ENCODE measurements at places on chromosomes 12 and 14.

- DNase-seq = no peak
- H3K36me3 ChIP-seq = no peaks in the 10 kb centered on the region
- H3K4me1 ChIP-seq = no peaks in the 10 kb centered on the region
- H3K27me3 ChIP-seq = no peaks in the 10 kb centered on the region
- no peak overlapping the region for H3K4me3 ChIP-seq
These were observed 9.2 kb downstream of the AGAP2 start for GRCh38 chr12:57729321-57729844.

- DNase-seq = no peak
- H3K27me3 ChIP-seq = no peaks in the 10 kb centered on the region
- no peaks in the 10 kb centered on the region for H3K36me3 ChIP-seq
- no peak overlapping the region for H3K27ac ChIP-seq
These were observed 26.5 kb downstream of the BCL7A start for GRCh38 chr12:122048151-122048550.

GRCh38 chr12:95763809-95764253 lies 26.7 kb downstream of the NTN4 start:
- H3K27me3 ChIP-seq = no peaks in the 10 kb centered on the region
- no peak for DNase-seq
- no peaks in the 10 kb centered on the region for H3K4me1 ChIP-seq
- H3K4me3 ChIP-seq = no peak overlapping the region

GRCh38 chr14:54487771-54488170 lies 1.0 kb downstream of the GMFB start:
- H3K4me1 ChIP-seq = peaks cover 37% of the 10 kb centered on the region
- H3K36me3 ChIP-seq = peaks cover 5% of the 10 kb centered on the region
- H3K4me3 ChIP-seq = no peak overlapping the region
- no peaks in the 10 kb centered on the region for H3K27me3 ChIP-seq

DNA sequence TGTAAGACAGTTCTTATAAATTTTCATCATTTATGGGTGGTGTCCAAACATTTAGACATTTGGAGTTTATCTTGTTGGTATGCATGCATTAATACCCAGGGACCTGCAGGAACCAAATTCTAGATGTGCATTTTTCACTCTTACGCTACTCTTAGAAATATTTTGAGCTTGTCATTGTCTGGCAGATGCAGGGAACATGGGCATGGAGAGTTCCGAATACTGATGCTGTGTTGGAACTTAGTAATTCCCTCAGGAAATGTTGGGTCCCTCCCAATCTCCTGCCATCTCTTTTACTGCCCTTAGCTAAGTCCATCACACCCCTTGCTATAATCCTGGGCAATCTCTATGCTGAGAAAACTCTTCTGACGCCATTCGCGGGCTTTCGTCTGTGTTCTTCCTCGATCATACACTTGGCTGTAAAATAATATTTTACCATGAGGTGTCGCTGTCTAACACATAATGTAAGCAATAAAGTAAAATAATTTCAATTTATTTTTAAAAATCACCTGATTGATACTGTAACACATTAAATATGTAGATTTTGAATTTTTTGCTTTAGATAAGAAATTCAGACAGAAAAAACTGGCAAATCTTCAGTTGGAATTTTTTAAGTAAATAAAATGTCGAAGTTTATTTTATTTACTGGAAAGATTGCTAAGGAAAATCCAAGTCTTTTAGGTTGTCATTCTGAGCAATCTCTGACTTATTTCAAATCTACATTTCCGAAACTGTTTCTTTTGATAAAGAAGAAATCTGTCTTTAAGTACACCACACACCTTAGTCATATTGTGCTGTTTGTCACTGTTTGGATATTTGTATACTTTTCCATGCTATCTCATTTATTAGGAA lies 304.1 kb upstream of the SSTR1 start:
- H3K27me3 ChIP-seq = no peaks in the 10 kb centered on the region
- no peaks in the 10 kb centered on the region for H3K4me1 ChIP-seq
- no peak for DNase-seq

- H3K4me3 ChIP-seq = no peak overlapping the region
- H3K36me3 ChIP-seq = no peaks in the 10 kb centered on the region
These were observed 28.3 kb downstream of the NTN4 start for GRCh38 chr12:95762123-95762785.

GRCh38 chr14:89988787-89989186 lies 33.1 kb downstream of the TDP1 start:
- no peaks in the 10 kb centered on the region for H3K4me1 ChIP-seq
- H3K27ac ChIP-seq = no peak overlapping the region
- no peak overlapping the region for H3K4me3 ChIP-seq

DNA sequence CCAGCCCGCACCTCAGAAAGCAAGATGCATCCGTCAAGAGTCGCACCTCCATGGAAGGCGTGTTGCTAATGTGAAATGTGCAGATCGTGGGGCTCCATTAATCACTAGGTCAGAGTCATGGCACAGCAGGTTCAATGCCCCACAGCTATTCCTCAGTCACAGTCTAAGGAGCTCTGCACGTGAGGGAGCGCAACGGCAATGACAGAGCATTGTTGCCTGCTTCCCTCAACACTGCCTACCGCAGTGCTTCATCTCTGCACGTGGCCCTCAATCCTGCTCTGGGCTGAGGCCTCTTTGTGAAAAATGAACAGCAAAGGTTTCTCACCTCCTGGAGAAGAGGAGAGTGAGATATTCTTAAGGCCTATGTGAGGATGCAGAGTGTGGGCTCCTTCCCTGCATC lies 995.2 kb upstream of the TMEM132C start:
- DNase-seq = no peak
- no peaks in the 10 kb centered on the region for H3K4me1 ChIP-seq
- H3K36me3 ChIP-seq = no peaks in the 10 kb centered on the region
- no peak overlapping the region for H3K4me3 ChIP-seq
- H3K27me3 ChIP-seq = no peaks in the 10 kb centered on the region

DNA sequence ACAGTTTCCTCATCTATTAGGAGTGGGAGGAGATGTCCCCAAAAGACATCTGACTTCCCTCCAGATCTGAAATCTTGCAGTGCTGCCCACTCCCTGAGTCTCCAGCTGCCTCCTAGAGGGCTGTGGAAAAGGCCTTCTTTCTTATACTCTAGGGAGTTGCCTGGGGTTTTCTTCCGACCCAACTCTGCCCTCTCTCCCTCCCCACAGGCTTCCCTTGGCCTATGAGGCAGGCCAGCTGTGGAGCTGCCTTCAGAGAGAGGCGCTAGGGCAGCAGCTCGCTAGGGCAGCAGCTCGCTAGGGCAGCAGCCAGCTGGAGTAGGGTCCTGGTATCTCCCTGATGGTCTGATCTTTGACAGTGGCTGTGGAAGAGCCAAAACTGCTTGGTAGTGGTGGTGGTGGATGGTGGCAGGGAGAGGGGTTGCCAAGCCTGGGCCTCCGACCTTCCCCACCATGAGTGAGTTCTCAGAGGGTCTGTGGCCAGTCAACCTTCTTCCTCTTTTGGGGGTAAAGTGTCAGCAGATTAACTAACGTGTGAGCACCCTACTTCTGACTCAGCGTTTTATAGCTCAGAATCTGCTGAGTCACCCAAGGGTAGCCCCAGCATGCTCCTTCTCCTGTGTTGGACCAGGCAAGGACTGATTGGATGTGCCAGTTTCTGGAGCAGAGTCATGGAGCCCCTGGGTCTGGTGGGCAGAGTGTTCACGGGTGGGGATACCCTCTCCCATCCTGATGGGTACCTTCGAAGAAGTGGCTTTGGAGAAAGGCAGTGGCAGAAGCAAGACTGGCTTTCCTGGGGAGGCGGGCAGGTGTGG lies 2.3 kb downstream of the SLC48A1 start:
- peaks cover 7% of the 10 kb centered on the region for H3K4me1 ChIP-seq
- no peak overlapping the region for H3K4me3 ChIP-seq
- DNase-seq = no peak
- no peaks in the 10 kb centered on the region for H3K27me3 ChIP-seq

DNA sequence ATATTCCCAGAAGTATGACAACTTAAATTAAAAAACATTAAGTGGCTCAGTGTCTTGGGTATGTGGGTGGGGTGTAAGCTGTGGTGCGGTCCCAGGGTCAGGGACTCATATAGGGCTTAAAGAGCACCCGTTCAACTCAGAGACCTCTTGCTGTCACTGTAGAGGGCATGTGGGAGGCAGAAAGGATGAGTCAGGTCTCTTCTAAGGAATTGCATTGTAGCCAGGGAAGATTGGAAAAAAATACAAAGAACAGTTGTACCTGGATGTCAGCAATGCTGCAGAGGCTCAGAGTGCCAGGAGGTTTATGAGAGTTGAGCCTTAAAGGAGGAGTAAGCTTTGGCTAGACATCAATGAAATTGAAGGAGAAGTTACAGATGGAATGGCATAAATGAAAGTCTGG lies 104.1 kb downstream of the MYRFL start:
- DNase-seq = no peak
- no peak overlapping the region for H3K4me3 ChIP-seq
- H3K27me3 ChIP-seq = no peaks in the 10 kb centered on the region
- H3K4me1 ChIP-seq = no peaks in the 10 kb centered on the region

Data from Peyer's patch (tissue), 4 donors.